ENCODE measurements at places on chromosomes 11 and 22.

DNA sequence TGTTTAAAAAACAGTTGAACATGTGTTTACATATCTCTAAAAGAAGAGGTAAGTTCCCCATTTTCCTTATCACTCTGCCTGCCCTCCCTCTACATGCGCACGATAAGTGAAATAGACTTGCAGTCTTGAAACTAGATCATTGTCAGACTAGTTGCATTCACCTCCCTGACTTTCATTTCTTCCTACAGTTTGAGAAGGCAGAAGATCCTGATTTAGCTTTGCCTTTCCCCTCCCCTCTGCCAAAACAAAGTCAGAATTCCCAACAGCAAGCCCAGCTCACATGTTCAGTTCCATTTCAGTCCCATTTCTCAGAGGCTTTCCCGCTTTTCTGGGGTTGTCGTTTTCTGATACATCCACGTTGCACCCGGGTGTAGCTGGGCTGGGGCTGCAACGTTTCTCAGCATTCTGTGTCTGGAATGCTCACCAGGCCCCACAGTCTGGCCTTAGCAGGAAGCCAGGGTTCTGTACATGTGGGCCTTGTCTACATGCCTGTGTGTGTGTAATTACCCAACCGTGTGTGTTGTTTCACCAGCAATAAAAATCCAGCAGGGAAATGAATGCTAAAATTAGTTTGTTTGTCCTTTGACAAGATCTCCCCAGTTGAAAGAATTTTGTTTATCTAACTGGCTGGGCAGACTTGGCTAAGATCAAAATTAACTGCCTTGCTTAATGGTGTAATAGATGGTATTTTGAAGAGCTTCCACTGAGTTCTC is 179.2 kb downstream of the DBX1 start:
- peak; percentile 72 for DNase-seq

GRCh38 chr11:74325649-74326645 is 14.5 kb upstream of the P4HA3 start:
- DNase-seq: no peak

GRCh38 chr22:25712661-25713400 is 29.2 kb upstream of the MYO18B start:
- no peak for DNase-seq

GRCh38 chr11:110527146-110527545 is 97.4 kb downstream of the FDX1 start:
- DNase-seq: peak; percentile 68

- DNase-seq: no peak
Observed at GRCh38 chr11:85823816-85824215, 12.9 kb upstream of the SYTL2 start.

DNA sequence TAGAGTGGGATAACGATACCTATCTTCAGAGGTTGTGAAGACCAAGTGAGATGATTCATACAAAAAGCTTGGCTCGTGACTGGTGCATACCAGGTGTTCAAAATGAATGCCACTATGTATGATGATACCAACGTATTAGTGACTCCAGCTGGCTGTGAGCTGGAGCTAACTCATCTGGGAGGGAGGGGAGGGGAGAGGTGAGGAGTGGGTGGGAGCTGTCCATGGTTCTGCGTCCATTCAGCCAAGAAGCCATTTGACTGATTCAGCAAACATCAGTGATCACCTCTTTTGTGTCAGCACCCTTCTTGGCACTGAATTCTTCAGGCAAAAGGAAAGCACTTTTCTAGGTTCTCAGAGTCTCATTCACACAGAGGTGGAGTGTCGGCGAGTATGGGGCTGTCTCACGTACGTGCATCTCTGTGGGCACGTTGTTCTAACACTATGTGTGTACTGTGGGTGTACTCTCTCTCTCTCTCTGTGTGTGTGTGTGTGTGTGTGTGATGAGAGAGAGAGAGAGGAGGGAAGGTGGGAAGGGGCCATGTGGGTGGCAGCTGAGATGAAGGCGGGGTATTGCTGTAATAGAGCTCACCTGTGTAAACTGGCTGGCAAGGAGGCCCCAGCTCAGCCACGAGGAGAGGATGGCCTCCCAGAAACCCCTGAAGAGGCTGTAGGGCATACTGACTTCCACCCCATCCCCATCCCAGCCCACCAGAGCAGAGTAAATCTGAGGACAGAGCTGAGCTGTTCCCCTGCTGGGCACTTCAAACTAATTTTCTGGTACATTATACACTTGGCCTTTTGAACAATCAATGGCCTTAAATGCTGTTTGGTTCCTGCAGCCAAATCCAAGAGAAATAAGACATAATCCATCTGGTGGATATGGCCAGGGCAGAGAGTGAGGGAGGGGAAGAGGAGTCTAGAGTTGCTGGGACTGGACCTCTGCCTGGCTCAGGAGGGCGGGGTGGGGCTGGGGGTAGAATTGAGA is 96.1 kb upstream of the THY1 start:
- DNase-seq: no peak

DNA sequence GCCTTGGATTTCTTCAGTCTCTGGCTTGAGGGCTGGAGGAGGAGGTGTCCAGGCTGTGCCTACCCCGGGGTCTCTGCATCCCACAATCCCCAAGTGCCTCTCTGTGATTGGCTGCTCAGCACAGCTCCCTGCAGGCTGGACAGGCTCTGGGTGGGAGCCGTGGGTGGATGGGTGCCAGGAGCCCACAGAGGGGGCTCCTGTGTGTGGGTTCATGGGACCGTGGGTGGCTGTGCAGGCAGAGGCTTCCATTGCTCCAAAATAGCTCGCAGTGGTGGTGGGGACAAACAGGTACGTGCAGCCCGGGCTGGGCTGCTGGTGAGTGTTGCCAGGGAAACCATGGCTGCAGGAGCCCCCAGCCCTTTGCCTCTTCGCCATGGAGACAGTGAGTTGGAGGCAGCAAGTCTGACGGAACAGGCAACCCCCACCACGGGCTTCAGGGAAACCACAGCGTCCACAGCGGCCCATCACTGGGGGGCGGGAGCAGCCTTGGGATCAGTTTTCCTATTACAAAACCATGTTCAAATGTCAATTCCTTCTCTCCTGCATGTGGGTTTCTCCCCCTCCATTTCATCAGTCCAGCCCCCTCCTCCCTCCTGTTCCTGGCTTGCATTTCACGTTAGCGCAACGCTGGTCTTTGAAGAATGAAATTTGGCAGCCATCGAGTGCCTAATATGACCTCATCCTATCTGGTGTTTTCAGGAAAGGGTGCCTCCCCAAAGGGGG is 155.2 kb downstream of the TRIM29 start:
- no peak for DNase-seq

- DNase-seq: no peak
Observed at GRCh38 chr11:10382518-10382917, 72.5 kb upstream of the AMPD3 start.

DNA sequence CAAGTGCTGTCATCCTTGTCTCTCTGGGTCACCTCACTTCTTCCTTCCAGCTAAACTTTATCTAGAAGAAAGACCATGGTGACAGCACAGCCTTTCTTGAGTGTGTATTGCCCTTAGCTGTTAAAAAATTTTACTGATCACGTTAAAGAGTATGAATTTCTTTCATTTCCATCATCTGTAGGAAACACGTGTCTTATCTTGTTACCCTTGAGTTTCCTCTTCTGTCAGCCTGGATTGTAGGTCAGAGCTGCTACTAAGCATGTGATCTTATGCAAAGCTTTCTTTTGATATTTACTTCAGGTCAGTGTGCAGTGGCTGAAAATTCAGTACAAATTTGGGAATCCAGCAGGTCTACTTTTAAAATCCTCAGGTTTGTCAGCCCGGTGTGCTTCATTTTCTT is 512.2 kb upstream of the ARHGAP42 start:
- no peak for DNase-seq

- no peak for DNase-seq
Observed at GRCh38 chr11:117841551-117842031, 17.0 kb upstream of the FXYD2 start.

DNA sequence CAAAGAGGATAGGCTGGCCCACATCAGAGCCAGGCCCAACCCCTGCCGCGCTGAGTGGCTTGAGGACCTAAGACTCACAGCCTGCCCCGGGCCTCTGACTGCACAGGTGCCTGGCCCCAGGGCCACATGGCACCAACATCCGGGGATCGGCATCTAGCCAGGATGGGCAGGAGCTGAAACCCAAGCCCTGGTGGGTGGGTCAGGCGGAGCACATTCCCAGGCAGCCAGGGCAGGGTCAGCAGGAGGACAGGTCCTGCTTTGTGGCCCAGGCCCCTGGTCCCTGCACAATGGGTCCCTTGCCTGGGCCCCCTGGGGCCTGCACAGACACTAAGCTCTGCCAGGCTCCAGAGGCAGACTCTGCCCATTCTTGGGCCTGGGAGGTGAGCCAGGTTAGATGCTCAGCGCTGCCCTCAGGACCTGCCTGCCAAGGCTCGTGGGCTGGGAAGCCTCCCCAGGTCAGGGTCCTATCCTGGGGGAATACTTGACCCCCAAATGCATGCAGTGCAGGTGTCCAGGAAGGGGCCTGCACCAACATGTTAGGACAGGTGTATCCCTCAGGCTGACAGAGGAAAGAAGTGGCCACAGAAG is 33.5 kb downstream of the ARVCF start:
- no peak for DNase-seq

GRCh38 chr11:19344661-19345518 is 104.1 kb upstream of the E2F8 start:
- peak; percentile 74 for DNase-seq

DNA sequence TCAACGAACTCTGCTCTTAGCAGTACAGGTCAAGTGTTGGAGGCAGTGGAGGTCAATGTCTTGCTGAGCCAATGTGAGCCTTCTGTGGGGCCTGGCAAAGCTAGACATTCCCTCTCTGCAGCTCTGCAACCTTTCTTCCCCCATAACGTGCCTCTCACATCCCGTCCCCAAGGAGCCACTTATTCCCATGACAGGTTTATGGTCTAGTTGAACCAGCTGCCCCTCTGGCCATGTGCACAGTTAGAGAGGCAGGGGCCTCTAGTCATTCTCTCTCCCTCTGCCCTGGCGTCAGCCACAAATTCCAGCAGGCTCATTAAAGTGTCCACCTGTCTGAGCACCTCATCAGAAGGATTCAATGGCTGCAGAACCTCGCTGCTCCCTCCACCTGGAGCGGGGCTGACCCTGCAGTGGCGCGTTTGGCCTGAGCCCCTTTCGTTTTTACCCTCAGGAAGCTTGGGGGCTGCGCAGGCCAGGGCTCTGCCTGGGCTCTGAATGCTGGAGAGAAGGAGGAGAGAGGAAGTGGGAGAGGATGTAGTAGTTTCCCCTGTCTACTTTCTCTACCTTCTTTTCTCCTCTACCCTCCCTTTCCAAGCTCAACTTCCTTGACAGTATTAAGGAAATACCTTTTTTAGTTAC is 302.1 kb upstream of the B3GAT1 start:
- DNase-seq: peak; percentile 58

DNA sequence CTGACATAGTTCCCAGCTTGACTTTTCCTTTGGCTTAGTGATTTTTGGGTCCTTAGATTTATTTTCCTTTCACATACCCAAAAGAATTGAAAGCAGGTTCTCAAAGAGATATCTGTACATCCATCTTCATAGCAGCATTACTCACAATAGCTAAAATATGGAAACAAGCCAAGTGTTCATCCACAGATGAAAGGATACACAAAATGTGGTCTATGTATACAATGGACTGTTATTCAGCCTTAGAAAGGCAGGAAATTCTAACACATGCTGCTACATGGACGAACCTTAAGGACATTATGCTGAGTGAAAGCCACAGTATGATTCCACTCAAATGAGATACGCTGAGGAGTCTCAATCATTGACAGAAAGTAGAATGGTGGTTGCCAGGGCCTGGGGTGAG is 171.8 kb downstream of the IGLL1 start:
- no peak for DNase-seq

DNA sequence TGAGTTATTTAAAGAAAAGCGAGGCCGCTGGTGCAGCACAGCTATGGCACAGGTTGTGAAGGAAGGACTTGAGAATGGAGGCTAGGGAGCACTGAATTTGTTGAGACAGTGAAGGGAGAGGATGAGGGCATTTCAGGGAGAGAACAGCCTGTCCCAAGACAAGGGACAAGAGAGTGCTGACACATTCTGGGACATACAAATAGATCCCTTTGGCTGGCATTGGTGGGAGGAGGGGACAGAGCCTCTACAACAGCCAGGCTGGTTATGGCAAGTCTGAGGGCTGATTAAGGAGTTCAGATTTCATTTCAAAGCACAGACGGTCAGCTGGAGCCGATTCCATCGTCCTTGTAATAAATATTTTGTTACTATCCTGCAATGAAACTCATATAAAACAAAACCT is 1.7 kb upstream of the SLC29A2 start:
- no peak for DNase-seq

DNA sequence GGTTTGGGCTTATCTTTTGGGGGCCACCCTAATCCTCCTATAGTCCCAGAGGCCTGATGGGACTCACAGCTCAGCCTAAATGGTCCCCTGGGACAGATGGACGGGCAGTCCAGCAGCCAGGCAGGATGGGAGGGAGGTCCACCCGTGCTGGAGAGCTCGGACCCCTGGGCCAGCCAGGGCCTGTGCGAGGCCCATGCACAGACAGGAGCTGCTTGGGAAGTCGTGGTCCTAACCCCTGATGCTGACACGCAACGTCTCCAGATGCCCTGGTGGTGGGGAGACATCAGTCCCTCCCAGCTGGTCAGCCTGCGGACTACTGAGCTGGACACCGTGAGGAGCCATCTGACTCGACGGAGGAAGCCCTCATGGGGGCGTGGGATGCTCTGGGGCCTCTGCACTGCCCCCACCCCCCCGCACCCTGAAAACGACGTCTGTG is 31.2 kb upstream of the MUC5AC start:
- DNase-seq: no peak

- DNase-seq: no peak
Observed at GRCh38 chr22:48256041-48256739, 1493.7 kb downstream of the TBC1D22A start.

DNA sequence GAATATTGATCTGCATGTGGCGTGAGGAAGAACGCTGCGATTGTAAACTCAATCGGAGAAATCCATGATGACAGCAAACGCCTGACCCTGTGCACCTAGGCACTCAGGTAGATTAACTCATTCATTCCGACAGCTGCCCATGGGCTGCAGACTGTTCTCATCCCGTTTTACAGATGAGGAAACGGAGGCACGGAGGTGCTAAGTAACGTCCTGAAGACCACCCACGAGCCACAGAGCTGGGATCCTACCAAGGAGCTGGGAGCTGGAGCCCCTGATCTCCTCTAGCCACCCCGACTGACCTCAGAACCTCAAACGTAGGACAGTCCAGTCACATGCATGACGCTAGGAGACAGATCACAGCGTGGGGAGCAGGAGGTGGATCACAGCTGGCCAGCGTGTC is 1092.7 kb downstream of the BRD1 start:
- no peak for DNase-seq

DNA sequence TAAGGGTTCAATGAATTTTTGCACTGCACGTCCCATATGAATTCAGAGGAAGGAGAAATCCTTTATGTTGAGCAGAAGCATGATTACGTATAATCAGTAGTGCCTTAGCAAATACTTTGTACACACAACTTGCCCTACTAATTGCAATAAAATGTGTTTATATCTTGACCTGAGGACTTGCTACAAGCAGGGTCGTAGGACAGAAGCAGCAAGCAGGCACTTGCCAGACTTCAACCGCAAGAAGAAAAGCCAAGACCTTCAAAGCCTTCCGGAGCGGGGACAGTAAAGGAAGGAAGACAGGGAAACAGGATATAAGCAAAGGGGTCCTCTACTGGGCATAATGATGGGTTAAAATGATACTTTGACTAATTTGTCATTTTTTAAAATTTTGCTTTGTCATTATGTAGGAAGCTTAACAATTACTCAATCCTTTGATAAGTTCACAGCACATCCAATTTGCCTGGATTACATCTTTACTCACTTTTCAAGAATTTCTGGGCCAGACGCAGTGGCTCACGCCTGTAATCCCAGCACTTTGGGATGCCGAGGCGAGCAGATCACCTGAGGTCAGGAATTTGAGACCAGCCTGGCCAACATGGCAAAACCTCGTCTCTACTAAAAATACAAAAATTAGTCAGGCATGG is 23.2 kb upstream of the UBASH3B start:
- DNase-seq: no peak

GRCh38 chr22:31148953-31149627 is 8.8 kb upstream of the PLA2G3 start:
- peak; percentile 51 for DNase-seq

Data from NCI-H526 treated with DMSO at 0.1 percent for 48 hours (cell line).